ENCODE measurements at places on chromosomes 6 and 20.
A peak's percentile ranks its signal among the peaks of the same experiment; 100 is the strongest.

GRCh38 chr6:63509652-63510352 is 62.5 kb upstream of the LOC128125822 start:
- no peak for DNase-seq

DNA sequence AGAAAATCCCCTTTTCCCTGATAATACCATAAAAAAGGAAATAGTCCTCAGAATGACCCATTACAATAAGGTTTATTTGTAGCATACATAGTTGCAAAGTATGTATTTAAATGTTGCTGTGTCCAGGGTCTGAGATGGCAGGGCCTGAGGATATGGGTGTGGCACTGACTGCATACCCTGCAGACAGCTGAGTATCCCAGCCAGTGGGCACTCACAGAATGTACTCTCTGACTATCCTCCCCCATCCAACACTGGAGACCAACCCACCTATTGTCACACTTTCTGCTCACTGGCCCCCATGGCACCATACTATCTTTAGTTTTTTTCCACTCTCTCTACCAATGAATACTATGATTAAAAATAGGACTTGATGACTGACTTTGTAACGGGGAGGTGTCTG is 215.8 kb upstream of the FOXA2 start:
- no peak for DNase-seq

GRCh38 chr6:72911463-72912155 is 289.7 kb downstream of the KCNQ5 start:
- DNase-seq = peak; percentile 14

DNA sequence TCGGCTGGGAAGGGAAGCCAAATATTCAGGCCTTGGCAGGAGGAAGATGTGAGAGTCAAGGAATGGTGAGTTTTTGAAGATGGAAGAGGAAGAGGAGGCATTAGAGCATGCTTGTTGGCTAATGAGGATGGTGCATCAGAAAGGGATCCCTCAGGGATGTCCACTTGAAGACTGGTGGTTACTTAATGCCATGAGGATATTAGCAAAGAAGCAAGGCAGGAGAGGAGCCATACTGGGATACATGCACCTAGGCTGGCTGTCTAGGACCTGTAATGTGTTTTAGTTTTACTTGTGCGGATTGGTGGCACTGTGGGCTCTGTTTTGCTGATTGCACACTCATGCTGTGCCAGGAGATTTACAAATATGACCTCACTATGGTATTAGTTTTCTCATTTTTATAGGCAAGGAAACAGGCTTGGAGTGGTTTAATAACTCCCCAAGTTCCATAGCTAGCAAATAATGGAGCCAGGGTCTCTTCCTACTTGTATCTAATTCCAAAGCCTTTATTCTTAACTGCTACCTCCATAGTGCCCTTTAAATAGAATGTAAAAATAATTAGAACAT is 37.8 kb downstream of the NCOA7 start:
- no peak for DNase-seq

DNA sequence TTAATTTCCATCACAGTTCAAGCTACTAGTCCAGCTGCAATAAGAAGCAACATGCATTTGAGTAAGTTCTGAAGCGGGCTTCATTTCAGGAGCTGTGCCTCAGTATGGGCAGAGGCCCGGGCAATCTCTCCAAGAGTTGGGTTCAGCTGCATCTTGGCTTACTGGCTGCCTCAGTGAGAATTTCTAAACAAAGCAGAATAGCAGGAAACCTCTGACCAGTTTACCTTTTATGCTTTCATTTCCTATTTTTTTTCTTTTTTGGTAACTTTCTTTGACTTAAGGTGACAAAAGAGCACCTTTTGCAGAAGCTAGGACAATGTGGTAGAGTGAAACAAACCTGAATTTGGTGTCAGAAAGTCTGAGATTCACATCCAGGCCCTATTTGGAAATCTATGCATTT is 51.0 kb upstream of the FBXO30 start:
- DNase-seq = no peak

- peak; percentile 77 for DNase-seq
Measured at GRCh38 chr6:33073431-33073871, at the start of gene HLA-DPA1. Gene HLA-DPA1, minus strand, starts transcription at chr6:33073649.

DNA sequence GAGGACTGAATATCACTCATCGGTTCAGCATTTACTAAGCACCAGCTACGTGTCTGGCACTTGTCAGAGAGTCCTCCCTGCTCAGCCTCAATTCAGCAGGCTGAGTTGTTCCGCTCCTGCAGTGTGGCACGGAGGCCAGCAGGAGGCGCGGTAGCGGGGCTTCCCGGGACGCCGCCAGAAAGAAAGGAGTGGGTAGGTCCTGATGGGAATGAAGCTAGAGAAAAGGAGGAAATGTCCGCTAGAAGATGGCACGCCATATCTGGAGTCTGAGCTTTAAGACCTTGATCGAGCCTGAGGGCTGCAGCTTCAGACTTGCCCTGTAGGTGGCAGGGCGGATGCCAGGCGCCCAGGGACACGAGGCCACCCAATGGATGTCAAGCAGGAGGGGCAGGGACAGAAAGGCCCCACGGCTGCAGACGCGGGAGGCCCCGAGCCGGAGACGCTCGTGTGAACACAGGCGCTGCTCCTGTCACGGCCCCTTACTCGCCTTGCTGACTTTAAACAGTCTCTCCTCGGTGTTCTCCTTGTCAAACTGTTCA is 18.7 kb downstream of the SERPINB6 start:
- peak; percentile 26 for DNase-seq

GRCh38 chr6:12605888-12606345 is 110.7 kb upstream of the PHACTR1 start:
- peak; percentile 45 for DNase-seq

GRCh38 chr6:119881416-119881815 is 531.9 kb upstream of the MAN1A1 start:
- no peak for DNase-seq

- DNase-seq = no peak
Measured at GRCh38 chr6:5893295-5893694, 113.4 kb downstream of the NRN1 start.

GRCh38 chr6:15044146-15044882 is 201.6 kb upstream of the JARID2 start:
- no peak for DNase-seq

- no peak for DNase-seq
Measured at GRCh38 chr6:71376830-71377229, 88.2 kb downstream of the OGFRL1 start.

DNA sequence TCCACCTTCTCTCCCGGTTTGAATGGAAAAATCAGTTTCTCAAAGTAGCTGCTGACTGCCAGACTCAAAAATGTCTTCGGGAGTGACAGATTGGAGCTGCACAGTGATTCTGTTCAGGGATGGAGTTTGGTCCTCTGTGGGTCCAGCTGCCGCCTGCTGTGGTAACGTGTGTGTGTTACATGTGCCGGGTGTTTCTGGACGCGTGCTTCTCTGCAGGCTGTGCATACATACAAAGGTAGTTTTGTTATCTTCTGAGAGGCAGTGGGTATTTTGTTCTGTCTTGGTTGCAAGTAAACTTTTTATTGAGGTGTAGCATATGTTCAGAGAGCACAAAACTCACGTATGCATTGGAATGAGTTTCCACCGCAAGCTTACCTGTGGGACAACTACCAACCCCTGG is 41.3 kb upstream of the NAA20 start:
- no peak for DNase-seq

DNA sequence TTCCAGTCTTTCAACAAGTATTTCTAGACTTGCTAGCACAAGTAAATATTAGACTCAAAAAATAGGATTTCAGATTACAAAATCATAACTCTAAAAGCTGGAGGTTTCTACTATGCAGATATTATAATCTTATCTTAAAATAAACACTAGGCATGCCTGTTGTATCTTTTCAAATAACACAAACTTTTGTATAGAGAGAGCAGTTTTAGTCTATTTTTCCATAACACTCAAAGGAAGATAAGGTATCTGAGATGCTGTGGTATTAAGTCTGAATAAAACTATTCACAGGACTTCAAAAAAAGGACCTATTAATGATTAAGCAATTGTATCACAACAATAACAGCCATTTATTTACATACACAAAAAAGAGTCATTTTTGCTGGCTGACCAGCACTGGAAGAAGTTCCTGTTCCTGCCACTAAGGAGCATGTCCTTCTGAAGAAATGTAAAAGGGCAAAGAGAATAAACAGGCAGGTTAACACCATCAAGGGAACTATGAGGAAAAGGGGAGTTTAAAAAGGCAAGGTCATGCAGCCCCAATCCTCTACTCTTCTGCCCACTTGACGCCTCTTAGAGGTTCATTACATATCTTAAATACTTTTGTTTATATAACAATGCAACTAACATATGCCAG is 39.4 kb downstream of the REPS1 start:
- DNase-seq = no peak

DNA sequence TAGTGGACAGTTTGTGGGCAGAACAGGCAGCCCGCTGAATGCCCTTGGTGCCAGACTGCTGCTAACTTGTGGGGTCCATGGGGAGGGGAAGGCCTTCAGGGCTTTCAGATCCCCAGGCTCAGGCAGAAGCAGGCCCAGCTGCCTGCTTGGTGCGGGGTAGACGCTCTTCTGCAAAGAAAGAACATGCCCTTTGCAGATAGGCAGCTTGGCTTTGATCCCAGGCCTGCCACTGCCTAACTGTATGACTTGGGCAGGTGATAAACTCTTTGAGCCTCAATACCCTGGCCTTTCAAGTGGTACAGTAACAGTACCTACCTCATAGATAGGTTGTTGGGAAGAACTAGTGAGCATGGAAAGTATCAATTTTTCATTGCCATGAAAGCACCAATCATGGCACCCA is 28.4 kb downstream of the CHMP4B start:
- no peak for DNase-seq

- DNase-seq = no peak
Measured at GRCh38 chr6:20892365-20892764, 358.1 kb downstream of the CDKAL1 start.

GRCh38 chr6:78062993-78063392 is 410.2 kb downstream of the MEI4 start:
- no peak for DNase-seq

- DNase-seq = no peak
Measured at GRCh38 chr20:59816146-59816738, 117.2 kb downstream of the SYCP2 start.

DNA sequence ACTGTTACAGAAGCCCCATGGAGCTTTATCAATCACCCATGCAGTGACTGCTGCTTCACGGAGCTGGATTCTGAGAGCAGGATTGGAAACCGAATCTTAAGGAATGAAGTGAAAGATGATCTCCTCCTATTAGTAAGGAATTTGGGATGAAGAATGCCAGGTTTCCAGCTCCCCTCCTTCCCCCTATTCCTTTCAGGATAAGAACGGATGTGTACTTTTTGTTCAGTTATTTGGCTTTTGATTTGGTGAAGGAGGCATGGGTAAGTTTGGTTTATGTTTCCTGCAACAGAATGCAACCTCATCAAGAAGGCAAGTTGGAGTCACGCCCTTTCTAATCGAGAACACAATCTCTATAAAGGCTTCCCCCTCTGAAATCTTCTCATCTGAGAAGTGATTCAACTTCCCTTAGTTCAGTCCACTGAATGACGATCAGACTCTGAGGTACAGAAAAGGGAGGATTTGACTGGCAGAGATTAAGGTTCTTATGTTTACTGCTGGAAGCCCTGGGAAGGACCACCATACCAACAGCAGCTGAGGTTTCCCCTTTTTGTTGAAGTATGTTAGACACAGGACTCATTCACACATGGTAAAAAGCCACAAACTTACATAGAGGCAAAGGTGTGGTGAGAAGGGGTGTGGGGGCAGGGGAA is 5.5 kb downstream of the ELMO2 start:
- DNase-seq = no peak

- no peak for DNase-seq
Measured at GRCh38 chr20:50416269-50417022, 93.7 kb upstream of the PTPN1 start.

DNA sequence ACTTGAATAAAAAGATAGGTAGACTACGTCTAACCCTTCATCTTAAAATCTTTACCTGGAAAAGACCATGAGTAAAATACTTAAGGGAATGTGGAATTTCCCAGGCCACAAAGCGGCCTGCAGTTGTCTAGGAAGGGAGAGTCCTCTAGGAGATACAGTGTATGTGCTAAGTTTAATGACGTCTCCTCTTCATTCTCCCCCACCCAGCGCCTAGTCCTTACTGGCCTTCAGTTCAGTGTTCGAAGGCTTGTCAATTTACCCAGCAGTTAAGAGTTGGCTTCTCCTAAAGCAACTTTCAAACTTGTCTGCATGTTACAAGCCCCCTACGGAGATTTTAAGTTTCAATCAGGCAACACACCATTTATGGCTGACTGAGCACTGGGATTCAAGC is 35.2 kb downstream of the HFE start:
- DNase-seq = peak; percentile 9

GRCh38 chr6:150083839-150084238 is 14.9 kb upstream of the ULBP3 start:
- DNase-seq = no peak

- no peak for DNase-seq
Measured at GRCh38 chr6:129135451-129135850, 252.5 kb downstream of the LAMA2 start.

DNA sequence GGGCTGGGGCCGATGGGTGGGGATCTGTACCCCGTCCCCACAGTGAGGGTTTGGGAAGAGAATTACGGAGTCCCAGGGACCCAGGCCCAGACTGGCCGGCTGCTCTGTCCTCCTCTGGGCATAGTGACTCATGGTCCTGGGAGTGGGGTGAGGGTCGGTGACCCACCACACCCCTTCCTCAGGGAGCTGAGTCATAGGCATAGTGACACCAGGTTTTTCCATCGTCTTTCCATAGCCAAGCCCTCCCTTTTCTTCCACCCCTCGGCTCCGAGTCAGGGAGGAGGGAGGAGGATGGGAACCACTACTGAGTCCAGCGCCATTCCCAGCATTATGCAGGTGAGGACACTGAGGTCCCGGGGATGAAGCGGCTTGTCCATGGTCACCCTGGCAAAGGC is 8.9 kb downstream of the CYP21A2 start:
- DNase-seq = no peak

DNA sequence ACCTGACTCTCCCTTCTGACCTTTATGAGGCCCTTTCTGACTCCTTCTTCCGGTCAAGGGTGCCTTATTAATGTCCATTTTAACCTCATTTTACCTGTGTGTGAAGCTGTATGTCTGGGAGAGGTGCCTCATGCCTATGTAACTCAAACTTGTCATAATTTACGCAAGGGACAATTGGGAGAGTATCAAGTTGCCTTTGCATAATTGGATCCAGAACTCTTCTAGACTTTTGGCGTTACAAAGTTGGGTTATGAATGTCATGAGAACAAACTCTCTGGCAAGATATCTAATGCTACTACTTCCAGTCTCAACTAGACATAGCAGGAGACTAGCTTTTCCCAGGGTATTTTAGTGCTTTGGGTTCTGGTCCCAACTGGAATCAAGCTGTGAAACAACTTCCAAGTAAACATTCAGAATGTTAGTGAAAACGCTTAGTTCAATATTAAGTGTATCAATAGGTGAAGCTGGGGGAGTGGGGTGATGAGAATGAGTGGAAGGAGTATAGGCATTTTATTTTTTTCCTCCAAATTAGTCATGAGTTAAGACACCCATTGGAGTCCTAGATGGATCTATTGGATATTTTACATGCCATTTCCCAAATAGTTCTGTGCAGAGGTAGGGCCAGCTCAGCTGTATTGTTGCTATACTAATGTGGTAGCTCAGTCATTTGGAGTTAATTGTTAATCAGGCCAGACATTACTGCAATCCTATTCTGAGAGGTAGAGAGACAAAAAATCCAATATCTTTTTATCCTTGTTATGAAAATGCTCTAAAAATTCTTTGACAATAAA is 159.9 kb downstream of the TFAP2B start:
- DNase-seq = no peak

GRCh38 chr6:28165563-28165962 is 23.9 kb downstream of the ZKSCAN8 start:
- no peak for DNase-seq

GRCh38 chr6:158050107-158050735 is 68.6 kb downstream of the SYNJ2 start:
- no peak for DNase-seq

- no peak for DNase-seq
Measured at GRCh38 chr6:30287139-30287538, 39.6 kb upstream of the TRIM39 start.

- no peak for DNase-seq
Measured at GRCh38 chr20:59117526-59117925, 46.1 kb upstream of the ZNF831 start.

All from GDM1 (cell line).